B cell (primary cell): ENCODE measurements at places on chromosomes 1 and 21. TPM values are rescaled to one million over a fixed set of nuclear protein-coding genes. Genes with fewer than 3 reads are reported as not detected.

Gene HFM1
- 0.51 TPM in 1 of 2 replicates, not detected in the other for total RNA-seq

Gene ANKRD13C
- total RNA-seq, result 29.9 and 31.9 TPM in 2 replicates

Gene ATP1A4
- total RNA-seq, result not detected in 2 replicates

Gene OR2T11
- total RNA-seq, result 3.6 and 4.9 TPM in 2 replicates

Gene PIK3R3
- total RNA-seq, result 0.17 and 0.78 TPM in 2 replicates

Gene CSDE1
- total RNA-seq, result 443 and 454 TPM in 2 replicates

DNA sequence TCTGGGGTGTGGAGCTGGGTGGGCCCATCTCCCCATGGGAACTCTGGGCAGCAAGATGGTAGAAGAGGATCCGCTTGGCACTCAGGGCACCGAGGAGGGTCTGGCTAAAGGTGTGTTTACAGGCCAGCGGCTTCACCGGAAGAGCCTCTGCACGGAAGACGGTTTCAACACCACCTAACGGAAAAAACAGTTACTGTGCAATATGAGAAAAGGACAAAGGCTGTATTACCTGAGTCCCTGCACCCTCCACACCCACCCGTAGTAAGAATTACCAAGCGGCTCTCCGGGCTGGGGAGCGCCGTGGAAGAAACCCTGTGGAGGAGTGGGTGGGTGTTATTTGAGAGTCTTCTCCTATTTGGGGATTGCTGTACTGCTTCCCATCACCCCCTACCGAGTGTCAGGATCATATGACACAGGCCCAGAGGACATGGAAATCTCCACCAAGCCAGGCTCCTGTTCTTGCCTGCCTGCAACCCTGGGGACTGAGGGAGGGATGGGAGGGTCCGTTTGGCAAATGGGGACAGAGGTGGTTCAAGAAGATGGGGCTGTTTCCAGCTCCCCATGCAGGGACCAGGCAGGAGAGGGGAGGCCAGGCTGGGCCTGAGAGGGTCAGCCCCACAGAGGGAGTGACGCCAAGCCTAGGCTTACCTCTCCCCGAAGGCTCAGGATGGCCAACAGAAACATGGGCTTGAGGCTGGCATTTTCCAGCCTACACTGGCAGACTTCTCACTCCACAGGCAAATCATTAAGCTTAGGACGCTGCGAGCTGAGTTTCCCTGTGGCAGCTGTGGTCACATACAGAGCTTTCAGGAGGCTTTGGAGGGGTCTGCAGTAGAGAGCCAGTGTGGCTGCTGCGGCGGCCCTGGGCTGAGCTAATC lies 203.5 kb upstream of the TMEM51 start:
- DNase-seq, result no peak

DNA sequence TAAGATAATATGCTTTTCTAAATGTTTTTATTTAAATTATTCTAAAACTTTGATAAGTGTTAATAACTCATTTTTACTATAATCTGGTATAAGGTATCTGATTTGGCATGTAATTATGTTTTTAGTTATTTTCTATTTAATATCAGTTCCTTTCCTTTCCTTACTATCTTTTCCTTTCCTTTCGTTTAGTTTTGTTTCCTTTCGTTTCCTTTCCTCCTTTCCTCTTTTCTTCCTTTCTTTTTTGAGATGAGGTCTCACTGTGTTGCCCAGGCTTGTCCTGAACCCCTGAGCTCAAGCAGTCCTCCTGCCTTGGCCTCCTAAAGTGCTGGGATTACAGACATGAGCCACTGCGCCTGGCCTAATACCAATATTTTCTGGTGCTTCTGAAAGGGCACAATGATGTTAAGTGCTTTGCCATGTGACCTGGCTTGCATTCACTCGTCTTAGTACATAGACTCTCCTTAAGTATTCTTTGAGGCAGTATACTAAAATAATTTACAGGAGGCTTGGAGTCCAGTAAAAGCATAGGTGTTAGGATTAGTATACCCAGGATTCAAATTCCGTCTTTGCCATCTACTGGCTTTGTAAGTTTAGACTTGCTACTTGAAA lies 18.7 kb downstream of the MIER1 start:
- DNase-seq, result no peak

GRCh38 chr1:109850194-109850593 lies 60.5 kb upstream of the CSF1 start:
- no peak for DNase-seq

- DNase-seq, result no peak
Measured at GRCh38 chr1:41399145-41399795, 38.0 kb downstream of the FOXO6 start.

DNA sequence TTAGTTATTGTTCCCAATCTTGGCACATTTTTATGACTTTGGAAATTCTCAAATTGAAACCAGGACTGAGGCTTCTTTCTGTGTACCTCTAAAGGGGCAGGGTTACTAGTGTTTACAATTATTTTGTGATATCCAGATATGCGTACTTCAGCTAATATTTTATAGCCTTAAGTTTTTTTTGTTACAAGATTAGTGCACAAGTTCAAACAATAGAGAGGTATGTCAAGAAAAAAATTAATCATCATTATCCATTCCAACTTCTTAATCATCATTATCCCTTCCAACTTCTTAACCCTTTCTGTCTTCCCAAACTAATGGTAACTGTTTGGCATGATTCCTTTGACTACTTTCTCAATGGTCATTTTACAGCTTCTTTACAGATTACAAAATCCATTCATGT lies 272.9 kb upstream of the C1orf105 start:
- DNase-seq, result no peak

GRCh38 chr1:19949016-19949415 lies 25.6 kb upstream of the PLA2G2E start:
- DNase-seq, result no peak

DNA sequence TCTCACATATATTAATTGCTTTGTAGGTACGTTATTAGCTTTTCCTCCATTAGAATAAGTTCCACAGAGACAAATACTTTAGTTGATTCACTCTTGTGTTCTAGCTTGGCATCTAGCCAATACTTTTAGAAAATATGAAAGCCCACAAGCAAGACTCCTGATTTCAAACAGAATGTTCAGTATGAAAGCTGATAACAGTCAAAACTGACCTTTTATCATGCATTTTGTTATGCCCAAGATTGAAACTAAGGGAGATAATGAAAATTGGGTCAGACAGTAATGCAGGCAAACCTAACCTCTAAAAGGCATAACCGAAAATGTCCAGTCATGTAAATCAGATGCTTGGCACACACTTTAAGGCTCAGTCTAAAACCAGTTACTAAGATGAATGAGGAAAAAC lies 61.7 kb downstream of the ERICH3 start:
- DNase-seq, result no peak

DNA sequence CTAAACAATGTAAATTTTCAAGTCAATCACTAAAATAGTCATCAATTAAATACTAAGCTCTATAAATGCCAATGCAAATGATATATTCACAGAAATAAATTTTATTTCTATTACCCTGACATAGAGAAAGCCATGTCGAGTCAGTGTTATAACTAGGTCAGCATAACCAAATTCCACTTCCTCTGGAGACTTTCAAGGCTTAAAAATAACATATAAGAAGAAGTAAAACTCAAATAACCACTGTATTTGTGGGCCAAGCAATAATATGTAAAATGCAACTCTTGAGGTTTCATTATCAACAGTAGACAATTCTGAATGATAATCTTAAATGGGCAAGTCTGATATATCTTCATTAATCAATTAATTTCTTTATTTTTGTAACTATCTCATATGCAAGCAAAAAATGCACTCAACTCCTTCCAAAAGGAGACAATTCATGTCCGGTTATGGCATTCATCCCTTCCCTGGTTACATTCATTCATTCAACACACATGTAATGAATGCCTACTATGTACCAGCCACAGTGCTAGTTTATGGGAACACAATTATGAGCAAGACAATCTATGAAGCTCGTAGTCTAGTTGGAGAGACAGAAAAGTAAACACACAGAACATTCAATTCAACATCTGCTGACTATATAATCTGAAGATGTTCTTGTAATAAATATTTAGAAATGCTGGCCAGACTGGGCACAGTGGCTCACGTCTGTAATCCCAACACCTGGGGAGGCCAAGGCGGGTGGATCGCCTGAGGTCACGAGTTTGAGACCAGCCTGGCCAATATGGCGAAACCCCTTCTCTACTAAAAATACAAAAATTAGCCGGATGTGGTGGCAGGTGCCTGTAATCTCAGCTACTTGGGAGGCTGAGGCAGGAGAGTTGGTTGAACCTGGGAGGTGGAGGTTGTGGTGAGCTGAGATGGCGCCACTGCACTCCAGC lies 37.1 kb upstream of the CAP1 start:
- peak; percentile 53 for DNase-seq

DNA sequence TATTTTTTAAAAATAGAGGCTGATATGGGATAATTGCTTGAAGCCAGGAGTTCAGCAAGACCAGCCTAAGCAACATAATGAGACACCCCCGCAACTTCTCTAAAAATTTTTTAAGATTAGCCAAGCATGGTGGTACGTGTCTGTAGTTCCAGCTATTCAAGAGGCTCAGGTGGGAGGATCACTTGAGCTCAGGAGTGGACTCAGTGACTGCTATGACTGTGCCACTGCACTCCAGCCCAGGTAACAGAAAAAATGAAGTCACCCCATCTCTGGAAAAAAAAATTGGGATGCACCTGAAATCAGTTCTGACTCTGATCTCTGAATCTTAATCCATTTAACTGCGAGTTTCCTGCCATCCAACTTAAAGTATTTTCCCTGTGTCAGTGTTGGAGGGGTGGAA lies 124.2 kb downstream of the MRPS6 start:
- no peak for DNase-seq

DNA sequence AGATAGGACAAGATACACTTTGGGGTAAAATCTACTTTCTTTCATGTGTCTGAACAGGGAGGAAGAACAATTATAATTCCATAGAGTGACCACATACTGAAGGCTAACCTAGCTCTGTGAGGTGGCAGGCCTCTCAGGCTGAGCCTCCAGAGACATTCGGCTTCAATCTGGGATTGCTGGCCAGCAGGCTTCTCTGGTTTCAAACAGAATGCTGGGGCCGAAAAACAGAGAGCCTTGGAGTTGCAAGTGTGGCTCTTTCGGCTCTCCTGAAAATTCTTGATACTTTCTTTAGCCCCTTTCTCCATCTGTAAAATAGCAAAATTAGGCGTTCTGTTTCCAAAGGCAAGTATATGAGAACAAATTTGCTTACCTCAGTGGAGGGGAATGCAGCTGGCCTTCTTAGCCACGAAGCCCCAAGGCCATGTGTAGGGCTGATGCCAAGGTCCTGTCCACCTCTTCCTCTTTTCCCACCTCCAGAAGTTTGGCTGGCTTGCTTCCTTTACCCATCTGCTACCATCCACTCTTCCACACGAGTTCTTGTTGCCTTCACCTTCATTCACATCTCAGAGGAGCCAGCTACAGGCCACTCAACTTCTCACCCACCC lies 30.0 kb upstream of the UBE2U start:
- DNase-seq, result no peak

- DNase-seq, result no peak
Measured at GRCh38 chr21:44762221-44763049, 39.2 kb downstream of the UBE2G2 start.

DNA sequence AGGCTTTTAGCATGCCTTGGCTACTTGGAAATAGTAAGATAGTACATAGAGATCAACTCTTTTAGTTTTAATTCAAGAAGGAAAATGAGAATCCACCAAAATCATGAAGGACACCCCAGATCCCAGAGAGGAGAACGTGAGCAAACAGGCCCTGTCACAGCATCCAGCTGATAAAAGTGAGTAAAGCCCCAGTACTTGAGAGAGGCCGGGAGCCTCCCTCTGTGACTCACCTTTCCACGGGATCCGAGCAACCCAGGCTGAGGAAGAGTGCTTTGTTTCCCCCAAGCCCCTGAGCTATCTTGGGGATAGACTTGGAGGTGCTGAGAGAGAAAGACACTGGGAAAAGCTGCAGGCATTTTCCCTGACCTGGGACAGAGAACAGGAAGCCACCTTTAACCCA lies 238.6 kb downstream of the DUSP10 start:
- no peak for DNase-seq

DNA sequence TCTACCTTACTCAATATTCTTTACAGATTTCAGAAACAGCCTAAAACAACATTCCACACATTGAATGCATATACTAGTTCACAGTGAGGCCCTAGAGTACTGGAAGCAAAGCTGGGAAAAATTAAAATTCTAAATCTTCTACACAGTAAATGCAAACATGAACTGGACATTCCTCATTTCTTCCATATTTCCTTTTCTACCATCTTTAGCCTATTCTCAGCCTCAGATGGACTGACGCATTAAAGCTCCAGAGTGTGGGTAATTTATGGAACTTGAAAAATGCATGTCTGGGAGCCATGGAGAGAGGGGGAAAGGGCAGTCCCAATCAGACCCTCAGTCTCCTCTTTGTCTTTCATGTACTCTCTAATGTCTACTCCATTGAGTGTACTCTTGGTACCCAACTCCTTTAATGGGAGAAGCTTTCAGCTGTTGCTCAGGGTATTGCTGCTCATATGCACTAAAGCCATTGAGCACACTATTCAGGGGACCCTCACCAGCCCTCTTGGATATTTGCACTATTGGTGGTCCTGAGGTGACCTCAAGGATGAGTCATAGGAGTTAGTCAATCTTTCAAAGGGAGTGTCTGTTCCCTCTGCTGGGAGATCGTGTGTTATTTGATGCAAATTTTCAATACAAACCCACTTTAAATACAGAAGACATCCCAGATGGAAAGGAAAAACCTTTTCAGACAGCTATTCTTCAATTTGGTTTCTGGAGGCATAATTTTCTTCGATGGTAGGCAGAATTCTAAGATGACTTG lies 83.3 kb upstream of the KCNJ15 start:
- no peak for DNase-seq

- no peak for DNase-seq
Measured at GRCh38 chr21:14690886-14691285, 144.8 kb upstream of the SAMSN1 start.

GRCh38 chr21:41879190-41879998 lies at the start of gene PRDM15:
PRDM15 (minus strand) TSS chr21:41879344; CDS start chr21:41860363, 18,981 bp downstream.
- DNase-seq, result peak; percentile 83

DNA sequence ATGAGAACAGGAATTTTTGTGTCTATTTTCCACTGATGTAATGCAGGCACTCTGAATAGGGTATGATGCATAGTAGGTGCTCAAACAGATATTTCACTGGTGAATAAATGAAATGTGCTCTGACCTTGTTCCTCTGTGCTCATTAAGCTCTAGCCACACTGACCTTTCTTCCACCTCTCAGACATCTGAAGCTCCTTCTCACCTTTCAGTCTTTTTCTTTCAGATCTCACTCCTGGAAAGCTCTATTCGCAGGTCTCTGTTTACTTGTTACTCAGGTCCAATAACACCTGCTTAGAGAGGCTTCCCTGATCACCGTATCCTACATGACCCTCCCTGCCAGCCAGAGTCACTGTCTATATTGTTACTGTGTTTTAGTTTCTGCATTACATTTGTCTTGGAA lies 59.2 kb upstream of the IVNS1ABP start:
- DNase-seq, result no peak
